ENCODE measurements at places on chromosomes 12 and 14.

DNA sequence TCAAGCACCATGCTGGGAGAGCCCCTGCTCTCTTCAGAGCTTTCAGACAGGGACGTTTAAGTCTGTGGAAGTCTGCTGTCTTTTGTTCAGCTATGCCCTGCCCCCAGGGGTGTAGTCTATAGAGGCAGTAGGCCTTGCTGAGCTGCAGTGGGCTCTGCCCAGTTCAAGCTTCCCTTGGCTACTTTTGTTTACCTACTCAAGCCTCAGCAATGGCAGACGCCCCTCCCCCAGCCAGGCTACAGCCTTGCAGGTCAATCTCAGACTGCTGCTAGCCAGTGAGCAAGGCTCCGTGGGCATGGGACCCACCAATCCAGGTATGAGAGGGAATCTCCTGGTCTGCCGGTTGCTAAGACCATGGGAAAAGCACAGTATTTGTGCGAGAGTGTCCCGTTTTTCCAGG is 37.4 kb upstream of the C12orf71 start:
- DNase-seq: no peak

GRCh38 chr12:23686095-23686494 is 263.4 kb downstream of the SOX5 start:
- DNase-seq: no peak

DNA sequence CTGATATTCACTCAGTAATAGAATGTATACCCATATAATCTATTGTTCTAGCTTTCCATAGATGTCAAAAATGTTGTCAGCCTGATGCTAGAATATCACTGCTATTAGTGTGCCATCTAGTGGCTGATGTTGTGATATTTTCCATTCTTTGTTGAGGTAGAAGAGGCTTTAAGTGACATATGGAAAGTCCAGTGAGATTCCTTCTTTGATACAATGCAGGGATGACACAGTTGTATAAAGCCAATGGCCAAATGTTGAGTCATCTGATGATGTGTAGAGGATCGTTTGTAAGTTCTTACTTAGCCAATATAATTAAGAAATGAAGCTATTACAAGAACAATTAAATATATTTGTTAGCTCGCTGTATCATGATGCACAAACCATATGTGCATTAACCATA is 58.1 kb upstream of the PCED1B start:
- peak; percentile 20 for DNase-seq

DNA sequence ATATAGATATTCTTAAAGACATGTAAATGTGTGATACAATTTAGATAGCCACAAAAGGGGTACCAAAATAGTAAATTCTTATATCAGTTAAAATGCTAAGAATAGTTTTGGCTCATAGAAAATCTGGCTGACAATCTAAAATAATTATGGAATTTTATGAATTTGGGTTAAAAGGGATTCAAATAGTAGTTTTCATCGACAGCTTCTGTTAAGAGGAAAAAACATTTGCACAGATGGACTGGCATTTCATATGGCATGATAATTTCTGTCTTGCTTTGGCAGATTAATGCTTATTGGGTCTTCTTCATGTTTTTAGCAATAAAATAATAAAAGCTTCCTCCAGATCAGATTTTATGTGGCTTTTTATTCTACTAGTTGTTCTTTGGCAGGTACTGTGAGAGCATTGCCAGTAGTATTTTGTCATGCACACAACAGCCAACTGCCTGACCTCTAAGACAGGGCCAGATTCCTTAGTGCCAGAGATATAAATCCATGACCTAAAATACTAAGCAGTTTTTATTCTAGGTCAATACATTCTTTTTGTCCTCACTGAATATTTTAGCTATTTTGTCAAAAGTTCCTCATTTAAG is 9.1 kb downstream of the ABCD2 start:
- no peak for DNase-seq

DNA sequence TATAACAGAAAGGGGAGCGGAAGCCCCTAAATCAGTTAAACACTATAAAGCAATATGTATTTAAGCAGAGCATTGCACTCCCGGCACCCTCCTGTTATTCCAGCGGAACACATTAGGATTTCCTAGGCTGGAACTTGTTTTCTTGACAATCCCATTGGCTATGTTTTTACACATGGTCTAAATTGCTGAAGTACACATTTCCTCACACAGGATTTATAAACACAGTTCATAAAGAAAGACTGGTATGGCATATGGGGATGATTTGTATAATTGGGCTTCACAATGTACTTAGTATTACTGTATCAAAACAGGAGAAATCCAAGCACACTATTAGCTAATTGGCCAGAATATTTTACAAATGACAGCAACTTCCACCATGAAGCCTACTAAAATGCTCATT is 23.3 kb downstream of the PAX9 start:
- no peak for DNase-seq

All from stimulated activated CD4-positive, alpha-beta T cell treated with anti-CD3 and anti-CD28 coated beads, Interleukin-1b, Interleukin-23, amount 100 ng/mL, for 4 hours (primary cell).